Glomerular endothelial cell (primary cell): ENCODE measurements at places on chromosomes 11 and 22. TPM values are rescaled to one million over a fixed set of nuclear protein-coding genes. Genes with fewer than 3 reads are reported as not detected.

C11orf42 gene
- total RNA-seq = not detected in 2 replicates

DNA sequence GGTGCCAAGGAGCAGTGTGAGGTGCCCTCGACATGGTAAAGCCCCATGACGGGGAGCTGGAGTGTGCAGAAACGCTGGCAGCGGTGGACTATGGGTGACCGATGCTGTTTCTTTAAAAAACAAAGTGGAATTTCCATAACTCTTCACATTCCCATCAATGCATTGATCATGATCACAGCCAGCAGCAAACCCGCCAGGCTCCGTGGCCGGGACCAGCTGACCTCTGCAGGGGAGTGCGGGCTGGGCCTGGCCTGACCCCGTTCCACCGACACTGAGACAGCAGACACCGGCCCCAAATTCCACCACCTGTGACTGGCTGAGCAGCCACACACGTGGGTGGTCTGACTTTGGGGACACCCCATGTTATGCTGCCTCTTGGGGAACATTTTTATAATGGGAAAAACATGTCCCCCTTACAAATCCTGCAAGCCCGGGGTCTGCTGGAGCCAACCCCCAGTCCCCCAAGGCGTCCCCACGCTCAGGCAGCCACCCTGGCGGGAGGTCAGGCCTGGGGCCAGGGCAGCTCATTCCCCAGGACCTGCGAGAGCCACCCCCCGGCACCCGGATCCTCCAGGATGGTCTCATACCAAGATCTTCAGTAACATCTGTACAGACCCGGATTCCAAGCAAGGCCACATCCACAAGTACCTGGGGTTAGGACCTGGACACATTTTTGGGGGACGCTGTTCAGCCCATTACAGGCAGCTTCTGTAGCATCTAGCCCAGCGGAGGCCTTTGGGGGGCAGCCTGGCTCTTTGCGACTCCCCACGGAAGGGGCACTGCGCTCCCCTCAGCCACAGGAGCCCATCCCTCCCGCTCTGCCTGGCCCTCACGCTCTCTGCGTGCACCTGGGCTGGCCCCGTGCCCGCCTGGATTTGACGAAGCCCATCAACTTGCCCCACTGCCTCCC lies 20.6 kb downstream of the OSBPL5 start:
- DNase-seq = no peak

DNA sequence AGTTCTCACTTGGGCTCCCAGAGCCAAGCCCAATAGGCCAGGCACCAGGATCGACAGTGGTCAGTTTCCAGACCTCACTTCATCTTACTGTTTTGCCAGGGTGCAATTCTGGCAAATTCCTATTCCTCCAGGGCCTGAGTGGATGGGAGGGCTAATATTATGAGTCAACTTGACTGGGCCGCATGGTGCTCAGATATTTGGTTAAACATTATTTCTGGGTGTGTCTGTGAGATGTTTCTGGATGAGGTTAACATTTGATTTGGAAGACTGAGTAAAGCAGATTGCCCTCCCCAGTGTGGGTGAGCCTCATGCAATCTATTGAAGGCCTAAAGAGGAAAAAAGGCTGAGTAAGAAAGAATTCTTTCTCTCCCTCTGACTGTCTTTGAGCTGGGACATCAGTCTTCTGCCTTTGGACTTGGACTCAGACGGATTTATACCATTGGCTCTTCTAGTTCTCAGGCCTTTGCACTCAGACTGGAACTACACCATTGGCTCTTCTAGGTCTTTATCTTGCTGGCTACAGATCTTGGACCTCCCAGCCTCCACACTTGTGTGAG lies 132.9 kb upstream of the ZBED5 start:
- no peak for DNase-seq

DNA sequence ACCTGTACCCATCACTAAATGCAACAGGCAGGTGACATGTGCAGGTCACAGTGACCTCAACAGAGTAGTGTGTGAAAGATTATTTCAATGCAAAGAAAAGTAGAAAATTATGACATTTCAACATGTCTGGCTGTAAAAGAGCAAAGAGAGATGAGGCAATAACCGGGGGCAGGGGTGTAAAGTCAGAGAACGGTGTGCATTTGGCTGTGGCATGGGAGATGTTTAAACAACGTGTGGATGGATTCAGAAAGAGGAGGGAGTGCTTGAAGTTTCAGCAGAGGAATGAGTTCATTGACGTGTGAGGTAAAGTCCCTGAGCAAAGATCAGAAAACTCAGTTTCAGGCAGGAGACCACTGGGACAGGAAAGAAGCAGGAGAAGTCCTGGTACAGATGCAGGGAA lies 229.7 kb downstream of the BUD13 start:
- no peak for DNase-seq

DNA sequence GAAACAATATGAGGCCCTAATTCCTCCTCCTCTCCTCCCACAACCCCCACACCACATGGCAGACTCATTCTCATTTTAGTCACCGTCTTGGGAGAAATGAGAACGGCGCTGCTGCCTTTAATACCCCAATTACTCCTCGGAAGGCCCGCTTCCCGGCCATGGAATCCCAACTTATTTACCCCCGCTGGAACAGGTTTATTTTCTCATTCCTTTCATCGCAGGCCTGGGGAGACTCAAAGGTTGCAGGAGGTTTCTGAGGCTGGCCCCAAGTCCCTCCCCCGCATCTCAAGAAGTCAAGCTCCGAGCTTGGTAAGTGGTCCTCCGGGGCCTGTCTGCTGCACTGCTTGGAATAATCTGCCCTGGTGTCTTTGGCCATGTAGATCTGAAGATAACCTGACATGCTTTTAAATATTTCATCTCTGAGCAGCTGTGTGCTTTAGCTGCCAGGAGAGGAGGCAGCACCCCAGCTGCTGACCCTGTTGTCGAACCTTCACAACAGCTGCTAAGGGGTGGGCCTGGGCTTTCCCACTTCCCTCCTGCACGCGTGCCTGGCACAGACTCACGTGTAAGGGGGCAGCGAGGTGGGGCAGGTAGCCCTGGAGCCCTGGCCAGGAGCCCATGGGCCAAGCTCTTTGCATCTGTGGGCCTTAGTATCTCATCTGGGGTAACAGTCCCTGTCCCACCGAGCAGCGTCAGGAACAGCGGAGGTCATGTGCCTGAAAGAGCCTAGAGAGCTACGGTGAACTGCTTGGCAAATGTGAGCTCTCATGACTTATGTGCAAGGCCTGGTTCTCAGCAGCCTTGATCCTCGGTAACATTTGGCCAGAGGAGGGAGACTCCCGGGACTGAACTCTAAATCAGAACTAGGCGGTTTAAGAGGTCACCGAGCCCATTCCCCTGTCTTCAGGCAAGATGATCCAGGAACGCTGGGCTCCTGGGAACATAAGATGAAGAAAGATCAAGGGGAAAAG lies 164.6 kb downstream of the ST3GAL4 start:
- no peak for DNase-seq

DNA sequence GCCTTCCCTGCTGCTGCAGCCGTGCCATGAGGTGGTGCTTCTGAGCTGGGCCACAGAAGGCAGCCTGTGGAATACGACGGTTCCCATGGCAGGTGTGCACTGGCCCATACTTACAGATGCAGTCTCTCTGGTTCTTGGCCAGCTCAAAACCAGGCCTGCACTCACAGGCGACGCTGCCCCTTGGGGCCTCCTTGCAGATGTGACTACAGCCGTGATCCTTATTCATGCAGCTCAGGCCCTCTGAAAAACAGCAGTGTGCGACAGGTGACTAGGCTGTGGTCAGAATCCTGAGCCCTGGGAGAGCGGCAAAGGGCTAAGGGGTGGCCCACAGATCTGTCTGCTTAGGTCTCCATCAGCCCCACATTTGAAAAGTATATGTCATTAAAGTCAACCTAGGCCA lies 22.1 kb downstream of the SCUBE2 start:
- DNase-seq = no peak
